Epithelial cell of proximal tubule (primary cell): ENCODE measurements at places on chromosomes 5 and 9.

GRCh38 chr5:360257-361027, 38.9 kb downstream of the AHRR start:
- no peak for DNase-seq

DNA sequence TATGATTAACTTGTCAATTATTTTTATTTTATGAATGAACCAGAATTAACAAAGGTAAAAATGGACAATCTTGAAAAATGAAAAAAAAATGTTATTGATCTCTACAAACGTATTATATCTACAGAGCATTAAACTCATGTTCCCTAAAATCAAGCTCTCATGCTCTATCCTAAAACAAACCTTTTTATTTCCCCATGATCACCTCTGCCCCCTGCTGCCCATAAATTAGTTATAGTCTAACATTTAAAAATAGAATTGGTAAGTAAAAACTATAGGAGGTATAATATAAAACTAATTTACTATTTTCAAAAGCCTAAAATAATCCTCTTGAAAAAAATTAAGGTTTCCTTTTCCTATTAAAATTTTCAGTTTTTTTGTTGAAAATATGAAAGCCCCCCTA, 168.0 kb upstream of the POU5F2 start:
- DNase-seq, result no peak

DNA sequence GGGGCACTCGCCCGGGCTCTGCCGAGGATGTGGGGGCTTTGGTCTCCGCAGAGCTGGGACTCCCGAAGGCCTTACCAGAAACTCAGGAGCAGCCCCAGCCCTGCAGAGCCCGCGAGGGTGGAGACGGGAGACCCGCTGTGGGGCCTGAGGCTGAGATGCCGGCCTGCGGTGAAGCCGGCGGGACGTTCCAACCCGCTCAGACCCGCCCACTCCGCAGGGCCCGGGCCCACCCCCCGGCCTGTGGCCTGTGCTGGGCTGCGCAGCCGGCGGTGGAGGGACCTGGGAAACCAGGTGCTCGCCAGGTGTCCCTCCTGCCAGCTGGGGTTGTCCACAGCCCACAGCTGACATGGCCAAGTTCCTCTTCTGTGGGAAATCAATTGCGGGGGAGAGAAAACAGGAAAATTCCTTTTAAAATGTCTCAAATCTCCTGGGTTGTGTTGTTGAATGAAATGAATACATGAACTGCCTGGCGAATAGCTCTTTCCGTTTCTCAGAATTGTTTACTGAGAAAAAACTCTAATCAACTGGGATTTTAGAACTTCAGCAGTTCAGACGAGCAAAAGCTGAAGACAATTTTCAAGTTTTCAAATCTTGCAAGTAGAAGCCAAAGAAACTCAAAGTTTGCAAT, 49.0 kb upstream of the IRX4 start:
- DNase-seq, result no peak

DNA sequence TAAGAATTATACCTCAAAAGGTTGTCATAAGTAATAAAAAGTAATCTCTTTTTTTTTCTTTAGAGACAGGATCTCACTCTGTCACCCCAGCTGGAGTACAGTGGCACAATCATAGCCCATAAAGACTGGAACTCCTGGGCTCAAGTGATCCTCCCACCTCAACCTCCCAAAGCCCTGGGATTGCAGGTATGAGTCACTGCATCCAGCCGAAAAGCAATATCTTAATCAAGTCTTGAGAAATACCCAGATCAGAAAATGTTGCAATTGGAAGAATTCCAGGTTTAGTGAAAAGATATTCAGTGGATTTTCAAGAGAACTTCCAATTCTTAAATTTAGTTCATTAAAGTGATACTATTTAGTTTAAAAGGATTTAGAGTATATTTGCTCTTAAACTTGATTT, 40.9 kb upstream of the IDNK start:
- peak; percentile 47 for DNase-seq

GRCh38 chr5:50365426-50366251, 75.4 kb downstream of the EMB start:
- DNase-seq, result no peak

- DNase-seq, result no peak
These were observed 84.8 kb upstream of the PAM start for GRCh38 chr5:102670224-102670836.

GRCh38 chr5:84480873-84481637, 96.4 kb upstream of the EDIL3 start:
- no peak for DNase-seq

DNA sequence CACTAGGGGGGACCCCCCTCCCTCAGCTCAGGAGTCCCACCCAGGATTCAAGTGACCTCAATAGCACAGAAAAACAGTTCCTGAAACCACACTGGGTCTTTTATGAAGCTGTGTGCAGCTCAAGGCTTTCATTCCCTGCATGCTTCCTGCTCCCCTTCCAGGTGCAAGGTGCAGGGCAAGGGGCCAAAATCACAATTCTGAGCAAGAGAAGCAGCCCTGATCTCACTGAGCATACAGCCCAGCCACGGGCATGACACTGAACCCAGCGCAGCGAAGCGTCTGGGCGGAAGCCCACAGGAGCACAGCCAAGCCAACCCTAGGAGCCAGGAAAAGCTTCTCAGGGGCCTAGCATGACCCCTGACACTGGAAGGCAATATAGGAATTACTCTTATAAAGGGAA, 62.9 kb downstream of the IRX2 start:
- DNase-seq, result no peak

GRCh38 chr9:135888126-135888765, 19.1 kb downstream of the CAMSAP1 start:
- no peak for DNase-seq

DNA sequence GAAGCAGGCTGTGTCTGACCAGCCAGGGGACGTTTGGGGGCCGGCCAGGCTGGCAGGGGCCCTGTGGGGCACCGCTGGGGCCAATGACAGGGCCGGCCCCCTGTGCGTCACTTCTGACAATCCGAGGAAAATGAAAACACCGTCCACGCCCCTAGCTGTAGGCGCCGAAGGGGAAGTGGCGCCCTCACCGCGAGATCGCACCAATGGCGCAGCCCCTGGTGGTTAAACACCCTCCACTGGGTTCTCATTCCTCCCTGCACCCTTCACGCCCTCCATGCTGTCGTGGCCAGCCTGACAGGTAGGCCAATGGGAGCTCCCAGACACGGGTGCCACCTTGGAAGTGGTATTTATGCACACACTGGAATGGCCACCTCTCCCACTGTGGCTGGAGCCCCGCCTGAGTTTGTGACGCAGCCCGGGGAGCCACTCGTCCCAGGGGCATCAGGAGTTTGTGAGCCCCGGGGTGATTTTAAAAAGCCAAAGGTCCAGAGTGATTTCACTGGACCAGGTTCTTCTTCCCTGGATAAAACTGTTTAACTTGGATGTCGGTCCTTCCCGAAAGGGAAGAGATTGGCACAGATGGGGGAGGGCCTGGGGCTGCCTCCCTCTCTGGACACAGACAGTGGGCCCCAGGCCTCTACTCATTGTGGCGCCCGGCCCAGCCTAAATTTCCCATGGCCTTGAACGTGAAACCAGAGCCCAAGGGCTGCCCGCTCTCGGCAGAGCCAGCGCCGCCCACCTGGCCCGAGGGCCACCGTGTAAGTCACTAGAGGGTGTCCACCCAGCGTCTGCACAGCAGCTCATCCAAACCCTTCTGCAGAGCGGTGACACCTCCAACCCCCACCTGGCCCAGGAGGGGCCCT, 49.7 kb downstream of the NKD2 start:
- no peak for DNase-seq

DNA sequence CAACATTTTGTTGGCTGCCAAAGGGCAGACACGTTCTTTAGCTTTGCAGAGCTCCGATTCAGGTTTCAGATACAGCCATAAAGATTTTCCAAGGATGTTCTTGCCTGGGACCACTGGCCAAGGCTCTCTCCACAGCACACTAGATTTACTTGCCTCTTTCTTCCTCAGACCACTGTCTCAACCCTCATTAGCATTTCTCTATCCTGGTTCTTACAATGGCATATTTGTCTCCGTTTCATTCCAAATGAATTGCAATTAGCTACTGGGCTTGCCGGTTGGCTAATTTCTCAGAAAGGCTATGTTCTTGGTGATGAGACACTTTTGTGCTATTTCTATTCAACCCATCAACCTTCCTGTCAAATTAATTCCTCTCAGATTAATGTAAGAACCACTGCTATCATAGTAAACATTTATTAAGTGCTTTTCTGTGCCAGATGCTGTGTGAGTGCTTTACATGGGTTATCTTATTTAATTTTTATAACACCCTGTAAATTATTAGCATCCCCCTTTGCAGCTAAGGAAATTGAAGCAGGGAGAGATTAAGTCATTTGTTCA, 118.4 kb upstream of the NR3C1 start:
- DNase-seq, result no peak
